Activated T-helper 1 cell treated with anti-CD3 and anti-CD28 coated beads, Interleukin-2, amount 50 U/mL, for 16 hours (primary cell): ENCODE measurements at places on chromosomes 7 and 10.

DNA sequence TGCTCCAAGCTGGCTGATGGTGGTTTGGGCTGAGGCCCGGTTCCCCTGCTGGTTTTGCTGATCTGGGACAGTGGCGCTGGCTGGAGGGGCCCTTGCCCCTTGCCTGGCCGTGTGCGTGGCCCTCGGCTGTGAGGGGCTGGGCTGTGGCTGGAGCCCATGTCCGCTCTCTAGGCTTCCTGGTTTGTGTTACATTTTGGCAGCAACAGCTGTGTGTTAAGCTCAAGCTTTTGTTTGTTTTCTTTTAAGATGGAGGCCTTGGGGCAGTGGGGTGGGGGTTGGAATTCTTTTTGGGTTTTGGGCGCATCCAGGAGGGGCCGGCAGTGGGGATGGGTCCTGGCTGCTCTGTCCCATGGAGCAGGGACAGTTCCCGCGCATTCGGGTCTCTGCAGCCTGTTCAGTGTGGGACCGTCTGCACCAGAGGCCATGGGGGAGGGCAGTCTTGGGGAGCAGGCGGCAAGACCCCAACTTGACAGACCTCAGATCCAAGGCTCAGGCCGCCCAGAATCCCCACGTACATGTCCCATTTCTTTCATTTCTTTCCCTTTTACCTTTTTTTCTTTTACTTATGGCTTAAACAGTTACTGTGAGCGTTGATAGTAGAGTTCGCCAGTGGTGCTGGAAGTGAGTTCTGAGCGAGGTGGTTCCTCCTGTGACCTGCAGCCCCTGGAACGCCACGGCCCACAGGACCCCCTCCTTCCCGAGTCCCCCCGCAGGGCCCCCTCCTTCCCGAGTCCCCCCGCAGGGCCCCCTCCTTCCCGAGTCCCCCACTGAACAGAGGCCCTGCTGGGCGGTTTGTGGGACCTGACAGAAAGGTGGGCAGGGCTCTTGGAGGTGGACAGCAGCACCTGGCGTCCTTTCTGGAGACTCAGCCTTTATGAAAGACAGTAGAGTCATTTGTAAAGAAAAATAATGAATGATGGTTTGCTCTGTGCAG, 75.3 kb downstream of the INPP5A start:
- no peak for DNase-seq

- DNase-seq = no peak
Measured at GRCh38 chr10:6327961-6328698, 125.4 kb downstream of the PFKFB3 start.

DNA sequence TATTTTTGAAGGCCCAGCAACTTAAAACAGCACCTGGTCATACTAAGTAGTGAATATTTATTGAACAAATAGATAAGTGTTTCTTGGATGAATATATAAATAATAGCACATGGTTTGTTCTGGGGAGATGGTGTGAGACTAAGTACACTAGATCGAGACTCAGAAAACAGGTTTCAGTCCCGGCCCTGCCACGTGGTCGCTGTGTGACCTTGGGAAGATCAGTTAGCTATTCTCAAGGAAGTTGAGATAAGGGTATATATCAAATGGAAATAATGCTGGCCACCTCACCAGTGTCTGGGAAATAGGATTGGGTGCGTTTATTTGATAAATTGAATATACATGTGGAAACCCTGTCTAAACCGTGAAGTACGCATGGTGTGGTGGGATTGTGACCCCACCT, 354.6 kb downstream of the SDK1 start:
- DNase-seq = no peak

DNA sequence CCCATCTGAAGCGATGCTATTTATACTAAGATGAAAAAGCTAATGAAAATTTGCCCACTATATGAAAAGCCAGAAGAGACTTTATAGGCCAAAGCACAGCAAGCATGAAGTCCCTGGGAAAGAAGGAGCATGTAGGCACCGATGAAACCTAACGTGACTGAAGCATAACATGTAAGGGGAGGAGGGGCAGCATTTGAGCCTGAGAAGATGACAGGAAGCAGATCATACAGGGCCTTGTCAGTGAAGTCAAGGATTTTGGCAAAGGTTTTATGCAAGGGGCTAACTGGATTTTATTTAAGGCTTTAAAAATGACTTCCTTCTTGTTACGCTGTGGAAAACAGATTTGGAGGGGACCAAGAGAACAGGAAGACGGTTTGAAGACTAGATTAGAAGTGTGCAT, 744.0 kb downstream of the PHTF2 start:
- no peak for DNase-seq

GRCh38 chr7:105581066-105581811, at the start of gene EFCAB10:
TSS of gene EFCAB10 (minus strand) at chr7:105581493. CDS start at chr7:105581463, 30 bp downstream.
- peak; percentile 4 for DNase-seq

GRCh38 chr7:94350734-94351133, 44.0 kb upstream of the COL1A2 start:
- DNase-seq = no peak

GRCh38 chr7:155381852-155382801, 75.8 kb upstream of the EN2 start:
- no peak for DNase-seq

GRCh38 chr10:71780156-71780555, 6.8 kb upstream of the VSIR start:
- no peak for DNase-seq

DNA sequence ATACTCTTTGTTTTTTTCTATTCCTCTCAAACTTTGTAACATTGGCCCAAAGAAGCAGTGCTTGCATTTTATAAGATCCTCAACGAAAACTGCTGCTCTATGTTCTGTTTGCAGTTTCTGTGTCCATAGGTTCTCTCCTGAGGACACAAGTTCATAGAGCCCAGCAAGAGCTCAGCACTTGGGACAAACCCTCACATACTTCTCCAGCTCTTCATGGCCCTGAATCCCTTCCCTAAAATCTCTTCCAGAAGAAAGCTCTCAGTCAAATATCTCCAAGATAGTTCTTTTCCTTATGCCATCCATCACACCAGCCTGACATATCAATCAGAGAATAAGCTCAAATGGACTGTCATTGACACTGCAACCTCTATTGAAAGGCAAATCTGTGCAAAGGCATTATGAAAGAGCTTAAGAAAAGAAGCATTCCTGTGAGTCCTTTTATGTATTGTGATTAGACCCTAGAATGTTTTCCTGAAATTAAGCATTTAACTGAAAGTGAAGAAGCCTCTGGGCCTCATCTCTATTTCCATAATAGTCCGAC, 405.5 kb downstream of the ANKRD7 start:
- no peak for DNase-seq
